ENCODE measurements at places on chromosomes 3 and 15. TPM values are rescaled to one million over a fixed set of nuclear protein-coding genes. Genes with fewer than 3 reads are reported as not detected.

HYAL1 gene
- total RNA-seq = 0.26 TPM

GP9 gene
- not detected for total RNA-seq

SIDT1 gene
- total RNA-seq = not detected

HES1 gene
- 5.5 TPM for total RNA-seq

PLCB2 gene
- 1.4 TPM for total RNA-seq

HTR3D gene
- not detected for total RNA-seq

DNA sequence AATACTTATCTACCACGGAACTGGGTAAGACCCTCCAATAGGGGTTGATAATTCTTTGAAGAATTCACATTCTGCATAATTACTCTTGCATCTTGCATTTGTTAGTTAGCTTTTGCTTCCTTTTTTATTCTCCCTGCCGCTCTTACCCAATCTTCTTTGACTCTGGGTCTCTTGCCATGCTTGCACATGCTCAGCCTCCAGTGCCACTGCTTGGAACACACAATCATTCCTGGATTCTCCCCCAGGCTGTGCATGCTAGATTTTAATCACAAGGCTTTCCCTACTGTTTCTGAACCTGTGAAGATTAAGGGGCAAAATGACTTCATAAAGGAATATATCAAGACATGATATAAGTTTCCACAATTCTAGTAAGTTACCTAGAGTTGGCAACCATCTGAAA lies 133.1 kb downstream of the IL1RAP start:
- no peak for DNase-seq

- no peak for DNase-seq
Measured at GRCh38 chr3:179318876-179319275, 4.0 kb upstream of the ZNF639 start.

DNA sequence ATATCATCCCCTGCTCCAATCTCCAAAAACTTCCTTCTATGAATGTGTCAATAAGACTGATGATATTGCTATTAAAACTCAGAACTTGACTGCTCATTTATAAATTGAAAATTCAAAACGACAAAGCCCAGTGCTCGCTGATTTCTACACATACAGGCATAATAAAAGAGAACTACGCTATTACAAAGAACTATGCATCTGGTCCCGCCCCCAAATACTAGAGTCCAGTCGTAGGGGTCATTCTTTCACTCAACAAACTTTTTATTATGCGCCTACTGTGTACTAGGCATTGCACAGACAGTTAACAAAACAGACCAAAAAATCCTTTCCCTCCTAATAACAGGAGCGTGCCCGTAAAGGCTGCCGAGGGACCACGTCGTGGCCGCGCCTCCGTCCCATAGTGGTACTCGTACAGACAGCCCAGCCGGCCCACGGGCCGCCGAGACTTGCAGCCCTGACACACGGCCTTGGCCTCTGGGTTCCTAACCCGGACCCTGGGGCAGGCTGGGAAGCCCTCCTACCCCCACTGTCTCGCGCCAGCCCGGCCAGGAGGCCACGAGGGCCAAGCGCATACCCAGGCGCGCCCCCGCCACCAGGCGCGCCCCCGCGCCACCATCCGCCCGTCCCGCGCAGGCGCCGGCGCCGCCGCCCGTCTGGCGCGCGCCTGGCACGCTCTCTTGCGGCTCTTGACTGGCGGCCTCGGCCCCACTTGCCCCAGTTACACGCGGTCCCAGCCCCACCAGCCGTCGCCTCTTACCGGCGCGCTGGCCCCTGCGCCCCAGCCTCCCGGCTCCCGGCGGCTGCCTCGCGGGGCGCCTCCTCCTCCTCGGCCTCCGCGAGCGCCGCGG lies 757 bp downstream of the AVEN start:
- peak; percentile 83 for DNase-seq

- DNase-seq = no peak
Measured at GRCh38 chr3:194112120-194113106, 23.5 kb upstream of the HES1 start.

- no peak for DNase-seq
Measured at GRCh38 chr3:159948429-159949144, 40.0 kb upstream of the IL12A start.

DNA sequence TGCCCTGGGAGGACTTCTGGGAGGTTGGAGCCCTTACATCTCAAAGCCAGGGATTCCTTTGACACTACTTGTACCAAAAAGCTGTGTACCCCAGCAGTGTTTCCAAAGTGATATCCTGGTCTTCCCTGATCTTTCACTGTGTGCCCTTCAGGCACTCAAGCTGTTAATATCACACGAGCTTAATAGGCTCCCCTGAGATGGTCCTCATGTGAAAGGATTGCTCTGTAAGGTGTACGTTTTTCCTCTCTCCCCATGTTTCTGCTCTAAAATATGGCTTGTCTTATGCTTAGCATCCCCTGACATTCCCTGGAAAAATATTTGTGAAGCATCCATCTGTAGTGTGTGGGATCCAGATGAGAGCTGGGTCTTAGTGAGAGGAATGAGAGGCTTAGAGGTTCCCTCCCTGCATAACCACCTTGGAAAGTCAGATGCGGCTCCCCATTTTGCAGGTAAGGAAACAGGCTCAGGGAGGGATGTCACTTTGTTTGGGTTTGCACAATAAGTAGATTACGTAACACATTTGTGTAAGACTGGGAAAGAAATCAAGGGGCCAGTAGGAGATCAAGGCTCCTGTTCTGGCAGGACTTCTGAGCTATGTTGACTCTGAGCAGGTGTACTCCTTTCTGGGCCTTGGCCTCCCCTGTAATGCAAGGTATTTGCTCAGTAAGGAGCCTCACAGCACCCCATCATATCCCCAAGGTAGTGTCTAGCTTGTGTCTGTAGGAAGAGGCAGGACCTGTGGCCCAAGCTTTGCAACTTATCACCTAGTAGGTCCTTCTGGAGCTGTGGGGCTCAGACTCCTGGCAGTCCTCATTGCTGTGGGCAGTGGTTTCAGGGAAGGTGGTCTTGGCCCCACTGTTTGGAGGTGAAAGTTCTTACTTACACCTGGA lies 667 bp upstream of the ACOX2 start:
- DNase-seq = no peak

- DNase-seq = no peak
Measured at GRCh38 chr15:48501208-48501607, 144.3 kb downstream of the FBN1 start.

- DNase-seq = no peak
Measured at GRCh38 chr3:152696962-152697361, 138.0 kb upstream of the P2RY1 start.

DNA sequence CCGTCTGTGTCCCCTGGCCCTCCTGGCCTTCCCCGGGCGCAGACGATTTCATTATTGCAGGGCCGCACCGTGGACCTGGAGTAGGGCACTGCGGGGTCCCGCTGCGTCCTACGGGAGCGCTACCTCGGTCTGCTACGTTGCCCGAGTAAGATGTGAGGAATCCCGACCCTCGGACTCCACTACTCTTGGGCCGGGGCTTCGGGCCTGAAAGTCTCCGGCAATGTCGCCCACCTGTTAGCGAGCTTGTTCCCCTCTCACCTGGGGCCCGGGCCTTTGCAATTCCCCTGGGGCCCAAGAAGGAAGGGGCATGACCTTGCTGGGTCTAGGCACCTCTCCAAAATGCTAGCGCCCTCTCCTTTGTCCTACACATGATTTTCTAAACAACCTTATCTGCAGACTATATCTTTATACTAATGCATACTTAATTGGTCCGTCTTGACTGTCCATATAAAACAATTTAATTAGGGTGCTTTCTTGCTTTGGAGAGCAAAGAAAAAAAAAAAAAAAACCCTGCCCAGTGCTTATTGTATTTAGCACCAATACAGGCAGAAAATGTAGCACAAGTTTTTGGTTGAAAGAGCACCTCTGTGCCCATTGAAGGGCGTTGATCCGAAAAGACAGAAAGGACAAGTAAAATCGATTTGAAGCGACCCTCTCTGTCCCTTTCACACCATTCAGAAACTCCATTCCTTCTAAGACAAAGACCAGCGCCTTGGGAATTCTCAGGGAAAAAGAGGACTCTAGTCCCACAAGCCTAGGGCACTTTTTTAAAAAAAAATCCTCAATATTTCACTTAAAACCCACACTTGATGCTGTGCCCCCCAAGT lies 7.0 kb upstream of the NR2F2 start:
- no peak for DNase-seq

GRCh38 chr3:160837394-160837980 lies 81.5 kb downstream of the PPM1L start:
- no peak for DNase-seq

DNA sequence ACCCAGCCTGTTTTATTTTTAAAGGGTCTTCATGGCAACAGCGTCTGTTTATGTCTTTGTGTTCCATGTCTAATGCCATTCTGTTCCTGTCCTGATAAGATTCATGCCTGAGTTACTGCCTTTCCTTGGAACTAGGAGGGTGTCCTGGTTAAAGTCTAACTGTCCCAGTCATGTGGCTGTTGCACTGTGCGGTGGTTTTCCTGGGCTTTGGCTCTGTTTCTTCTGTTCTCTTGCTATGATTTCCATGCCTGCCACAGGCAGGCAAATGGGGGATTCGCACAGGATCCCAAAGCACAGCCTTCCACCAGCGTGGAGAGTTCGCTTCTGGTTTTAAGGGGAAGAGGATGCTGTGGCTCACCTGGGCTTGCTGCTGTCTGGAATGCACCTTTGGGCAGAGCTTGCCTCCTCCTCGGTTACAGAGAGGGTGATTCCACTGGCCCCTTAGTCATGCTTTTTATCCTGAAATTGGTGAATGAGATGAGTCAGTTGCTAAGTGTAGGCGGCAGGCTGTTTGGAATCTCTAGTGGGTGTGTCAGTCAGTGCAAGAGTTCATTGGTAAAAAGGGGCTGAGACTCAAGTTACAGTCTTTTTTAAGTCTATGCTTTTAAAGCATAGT lies 86.8 kb downstream of the CCK start:
- DNase-seq = peak; percentile 86

DNA sequence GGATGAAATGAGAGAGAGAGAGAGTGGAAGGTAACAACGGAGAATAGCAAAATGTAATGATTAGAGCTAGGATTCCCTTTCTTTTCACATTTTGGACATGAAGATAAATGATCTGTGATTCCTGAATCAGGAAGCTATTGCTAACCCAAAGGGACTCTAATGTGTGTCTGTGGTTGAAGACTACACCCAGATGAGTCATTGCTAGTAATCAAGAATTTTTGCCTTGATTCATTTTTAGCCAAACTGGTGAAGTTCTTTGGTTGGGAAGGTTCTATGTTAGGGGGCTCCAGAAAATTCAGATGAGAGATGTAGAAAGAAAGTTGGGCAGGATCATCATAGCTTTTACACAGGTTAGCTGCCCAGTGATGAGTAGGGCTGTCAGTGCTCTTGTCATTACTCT lies 116.4 kb downstream of the DUT start:
- no peak for DNase-seq

Data from myocyte (in vitro differentiated cells).